ENCODE measurements at places on chromosomes 2 and 18. TPM values are rescaled to one million over a fixed set of nuclear protein-coding genes. Genes with fewer than 3 reads are reported as not detected.

DNA sequence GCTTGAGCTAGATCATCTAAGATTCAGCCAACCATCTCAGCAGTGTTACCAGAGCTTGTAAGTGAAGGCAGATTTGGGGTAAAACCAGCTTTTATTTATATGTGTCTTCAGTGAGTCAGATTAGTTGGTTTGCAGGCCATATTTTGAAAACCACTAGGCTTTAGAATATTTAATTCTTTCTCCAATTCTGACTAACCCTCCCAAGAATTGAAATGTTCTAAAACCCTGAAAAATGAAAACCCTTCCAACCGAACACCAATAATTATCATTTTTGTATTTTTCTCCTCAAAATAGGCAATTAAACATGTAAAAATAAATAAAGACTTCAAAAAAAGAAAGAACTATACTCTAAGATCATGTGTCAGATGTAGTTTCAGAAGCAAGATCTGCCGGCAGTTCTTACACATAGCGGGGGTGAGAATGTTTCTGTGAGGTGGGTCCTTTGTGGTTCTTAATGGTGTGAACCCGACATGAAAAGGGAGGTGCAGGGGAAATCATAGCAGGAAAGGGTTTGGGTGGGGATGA lies 14.2 kb downstream of the PLEK start:
- DNase-seq = no peak
- no peak overlapping the region for H3K4me3 ChIP-seq
- no peaks in the 10 kb centered on the region for H3K27me3 ChIP-seq

Gene CDK15
- total RNA-seq = not detected

Gene ANKRD62
- not detected for total RNA-seq

Gene POTEC
- total RNA-seq = not detected

Gene DGKD
- total RNA-seq = 71.7 TPM

GRCh38 chr2:10078704-10079265 lies 1.4 kb downstream of the CYS1 start:
- H3K27ac ChIP-seq = no peak overlapping the region
- no peak overlapping the region for H3K4me3 ChIP-seq
- DNase-seq = no peak
- peaks cover 14% of the 10 kb centered on the region for H3K4me1 ChIP-seq

Gene ROCK2
- total RNA-seq = 47.5 TPM

- H3K36me3 ChIP-seq = no peaks in the 10 kb centered on the region
- no peak for DNase-seq
- no peaks in the 10 kb centered on the region for H3K27me3 ChIP-seq
- H3K4me1 ChIP-seq = peaks cover 19% of the 10 kb centered on the region
These were observed 4.1 kb upstream of the PRKCE start for GRCh38 chr2:45647356-45647755.

DNA sequence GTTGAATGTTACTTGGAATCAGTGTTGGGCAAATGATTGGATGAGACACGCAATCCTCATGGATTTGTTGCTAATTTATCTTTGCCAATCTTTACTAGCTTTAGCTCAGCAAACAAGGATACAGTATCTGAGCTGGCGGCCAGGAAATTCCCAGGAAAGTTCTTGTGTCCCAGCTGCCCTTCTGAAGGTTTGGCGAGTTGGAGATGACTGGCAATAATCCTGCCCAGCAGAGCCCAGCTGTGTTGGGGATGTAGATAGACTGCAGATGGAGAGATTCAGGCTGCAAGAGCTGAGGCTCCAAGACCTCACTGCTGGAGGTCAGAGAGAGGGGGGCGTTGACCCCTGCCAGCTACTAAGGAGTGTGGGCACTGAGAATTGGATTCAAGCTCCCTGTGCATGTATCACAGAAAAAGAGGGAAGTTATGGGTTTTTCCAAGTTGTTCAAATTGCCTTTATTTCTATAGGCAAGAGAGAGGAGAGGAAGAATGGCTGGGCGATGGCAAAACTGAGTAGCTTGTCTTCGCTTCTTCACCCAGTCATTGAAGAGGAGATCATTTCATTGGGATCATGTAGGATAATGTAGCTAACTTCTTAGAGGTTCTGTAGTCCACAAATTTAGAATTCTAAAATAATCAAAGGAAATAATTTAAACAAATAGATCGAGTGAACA lies 506.8 kb upstream of the LRATD1 start:
- no peaks in the 10 kb centered on the region for H3K4me1 ChIP-seq
- no peak for DNase-seq
- no peak overlapping the region for H3K27ac ChIP-seq
- H3K36me3 ChIP-seq = no peaks in the 10 kb centered on the region
- no peak overlapping the region for H3K4me3 ChIP-seq
- no peaks in the 10 kb centered on the region for H3K27me3 ChIP-seq

GRCh38 chr2:54619660-54620231 lies 103.7 kb upstream of the EML6 start:
- H3K4me3 ChIP-seq = no peak overlapping the region
- peaks cover 22% of the 10 kb centered on the region for H3K4me1 ChIP-seq
- peak overlapping the region; percentile 40 for H3K27ac ChIP-seq

Gene ZSWIM2
- total RNA-seq = not detected

Gene TFPI
- 141 TPM for total RNA-seq

DNA sequence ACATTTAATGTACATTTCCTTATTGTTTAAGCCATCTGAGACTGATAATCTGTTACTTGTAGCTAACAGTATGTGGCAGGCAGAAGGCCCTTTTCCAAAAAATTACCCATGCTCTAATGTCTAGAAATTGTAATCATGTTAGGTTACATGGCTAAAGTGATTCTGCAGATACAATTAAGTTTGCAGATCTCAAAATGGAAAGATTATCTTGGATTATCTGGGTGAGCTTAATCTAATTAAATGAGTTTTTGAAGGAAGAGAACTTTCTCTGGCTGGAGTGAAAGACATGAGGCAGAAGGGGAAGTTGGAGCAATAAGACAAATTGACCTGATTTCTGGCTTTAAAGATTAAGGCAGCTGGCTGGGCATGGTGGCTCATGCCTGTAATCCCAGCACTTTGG lies 76.3 kb downstream of the MBD2 start:
- no peaks in the 10 kb centered on the region for H3K27me3 ChIP-seq
- DNase-seq = no peak
- H3K27ac ChIP-seq = no peak overlapping the region
- no peaks in the 10 kb centered on the region for H3K4me1 ChIP-seq

Gene WDSUB1
- total RNA-seq = 17.7 TPM

DNA sequence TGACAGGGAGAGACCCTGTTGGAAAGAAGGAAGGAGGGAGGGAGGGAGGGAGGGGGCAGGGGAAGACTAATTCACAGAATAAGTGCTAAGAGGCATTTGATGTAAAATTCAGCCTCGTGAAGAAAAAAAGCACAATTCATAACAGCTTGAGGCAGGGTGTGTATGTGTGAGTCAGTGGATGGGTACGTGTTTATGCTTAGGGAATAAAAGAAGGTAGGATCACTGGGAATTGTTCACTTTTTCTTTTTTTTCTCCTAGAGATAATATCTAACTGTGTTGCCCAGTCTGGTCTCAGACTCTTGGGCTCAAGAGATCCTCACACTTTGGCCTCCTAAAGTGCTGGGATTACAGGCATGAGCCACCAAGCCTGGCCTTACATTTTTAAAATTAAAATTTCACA lies 39.2 kb downstream of the WDR33 start:
- no peak for DNase-seq
- H3K36me3 ChIP-seq = peaks cover 9% of the 10 kb centered on the region
- H3K4me3 ChIP-seq = no peak overlapping the region

DNA sequence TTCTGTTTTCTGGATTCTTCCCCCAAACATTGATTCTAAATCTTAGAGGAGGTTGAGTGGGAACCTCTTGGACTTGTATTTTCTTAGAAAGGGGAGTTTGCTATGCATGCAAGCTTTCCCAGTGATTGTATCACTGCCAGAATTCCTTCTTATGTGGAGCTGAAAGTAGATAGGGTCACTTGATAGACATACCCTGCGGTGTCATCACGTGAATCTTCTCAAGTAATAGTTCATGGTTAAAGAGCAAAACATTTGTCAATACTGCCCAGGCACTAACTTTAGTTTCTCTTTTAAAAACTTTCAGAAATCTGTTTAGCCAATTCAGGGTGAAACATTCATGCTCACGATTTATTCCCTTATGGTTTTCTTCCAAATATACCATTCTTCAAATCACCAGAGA lies 6.4 kb downstream of the PMAIP1 start:
- no peaks in the 10 kb centered on the region for H3K4me1 ChIP-seq
- no peak overlapping the region for H3K27ac ChIP-seq
- H3K36me3 ChIP-seq = no peaks in the 10 kb centered on the region
- no peaks in the 10 kb centered on the region for H3K27me3 ChIP-seq

- H3K27ac ChIP-seq = no peak overlapping the region
- H3K4me3 ChIP-seq = no peak overlapping the region
- peaks cover 4% of the 10 kb centered on the region for H3K4me1 ChIP-seq
- no peaks in the 10 kb centered on the region for H3K27me3 ChIP-seq
- peak; percentile 74 for DNase-seq
- no peaks in the 10 kb centered on the region for H3K36me3 ChIP-seq
These were observed 47.0 kb upstream of the PLEKHM3 start for GRCh38 chr2:208072250-208072892.

- no peak for DNase-seq
- peaks cover 5% of the 10 kb centered on the region for H3K27me3 ChIP-seq
- no peaks in the 10 kb centered on the region for H3K4me1 ChIP-seq
- H3K4me3 ChIP-seq = no peak overlapping the region
- H3K27ac ChIP-seq = no peak overlapping the region
These were observed 56.3 kb upstream of the MAPRE3 start for GRCh38 chr2:26913999-26914658.

- no peaks in the 10 kb centered on the region for H3K27me3 ChIP-seq
- no peaks in the 10 kb centered on the region for H3K4me1 ChIP-seq
- no peak overlapping the region for H3K27ac ChIP-seq
- no peaks in the 10 kb centered on the region for H3K36me3 ChIP-seq
- H3K4me3 ChIP-seq = no peak overlapping the region
- no peak for DNase-seq
These were observed 72.4 kb downstream of the ID2 start for GRCh38 chr2:8754106-8754776.

Gene FAM110C
- 10.0 TPM for total RNA-seq

DNA sequence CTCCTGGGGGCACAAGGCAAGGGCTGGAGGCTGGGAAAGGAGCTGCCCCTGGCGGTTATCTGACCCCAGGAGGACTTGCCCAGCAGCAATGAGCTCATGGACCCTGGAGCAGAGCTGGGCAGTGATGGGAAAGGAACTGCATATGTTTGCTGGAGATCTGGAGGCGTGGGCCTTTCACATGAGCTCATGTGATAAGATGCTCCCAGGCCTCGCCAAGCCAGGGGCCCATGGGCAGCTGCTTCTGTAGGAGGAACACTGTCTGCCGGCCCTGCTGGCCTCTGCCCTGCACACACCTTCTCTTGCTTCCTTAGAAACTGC lies 9.0 kb upstream of the NPPC start:
- H3K27me3 ChIP-seq = no peaks in the 10 kb centered on the region
- no peaks in the 10 kb centered on the region for H3K4me1 ChIP-seq
- no peak for DNase-seq
- H3K27ac ChIP-seq = no peak overlapping the region
- H3K4me3 ChIP-seq = no peak overlapping the region

- no peak for DNase-seq
- no peak overlapping the region for H3K4me3 ChIP-seq
- no peaks in the 10 kb centered on the region for H3K27me3 ChIP-seq
- H3K36me3 ChIP-seq = no peaks in the 10 kb centered on the region
- H3K27ac ChIP-seq = no peak overlapping the region
These were observed 138.2 kb downstream of the SH3RF3 start for GRCh38 chr2:109266998-109267854.

GRCh38 chr2:217886720-217887309 lies 116.0 kb downstream of the TNS1 start:
- H3K27me3 ChIP-seq = no peaks in the 10 kb centered on the region
- no peak overlapping the region for H3K4me3 ChIP-seq
- peak overlapping the region; percentile 18 for H3K27ac ChIP-seq
- peak; percentile 82 for DNase-seq
- peaks cover 79% of the 10 kb centered on the region for H3K36me3 ChIP-seq

DNA sequence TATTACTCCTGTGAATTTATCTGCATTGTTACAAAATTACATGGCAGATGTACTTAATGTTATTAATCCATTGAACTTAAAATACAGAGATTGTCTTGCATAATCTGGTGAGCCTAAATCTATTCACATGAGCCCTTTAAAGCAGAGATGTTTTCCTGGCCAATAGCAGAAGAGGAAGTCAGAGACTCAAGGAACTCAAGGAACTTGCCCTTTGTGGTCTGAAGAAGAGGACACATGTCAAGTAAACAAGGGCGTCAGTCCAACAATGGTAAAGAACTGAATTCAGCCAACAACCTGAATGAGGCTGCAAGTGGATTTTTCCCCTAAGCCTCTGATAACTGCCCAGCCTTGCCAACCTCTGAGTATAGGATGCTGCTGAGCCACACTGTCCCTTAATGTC lies 356.3 kb upstream of the PKDCC start:
- no peaks in the 10 kb centered on the region for H3K4me1 ChIP-seq
- H3K36me3 ChIP-seq = no peaks in the 10 kb centered on the region
- no peak overlapping the region for H3K27ac ChIP-seq
- H3K4me3 ChIP-seq = no peak overlapping the region
- DNase-seq = no peak

Gene LRRC30
- total RNA-seq = not detected

Gene ZNF385B
- 2.8 TPM for total RNA-seq

DNA sequence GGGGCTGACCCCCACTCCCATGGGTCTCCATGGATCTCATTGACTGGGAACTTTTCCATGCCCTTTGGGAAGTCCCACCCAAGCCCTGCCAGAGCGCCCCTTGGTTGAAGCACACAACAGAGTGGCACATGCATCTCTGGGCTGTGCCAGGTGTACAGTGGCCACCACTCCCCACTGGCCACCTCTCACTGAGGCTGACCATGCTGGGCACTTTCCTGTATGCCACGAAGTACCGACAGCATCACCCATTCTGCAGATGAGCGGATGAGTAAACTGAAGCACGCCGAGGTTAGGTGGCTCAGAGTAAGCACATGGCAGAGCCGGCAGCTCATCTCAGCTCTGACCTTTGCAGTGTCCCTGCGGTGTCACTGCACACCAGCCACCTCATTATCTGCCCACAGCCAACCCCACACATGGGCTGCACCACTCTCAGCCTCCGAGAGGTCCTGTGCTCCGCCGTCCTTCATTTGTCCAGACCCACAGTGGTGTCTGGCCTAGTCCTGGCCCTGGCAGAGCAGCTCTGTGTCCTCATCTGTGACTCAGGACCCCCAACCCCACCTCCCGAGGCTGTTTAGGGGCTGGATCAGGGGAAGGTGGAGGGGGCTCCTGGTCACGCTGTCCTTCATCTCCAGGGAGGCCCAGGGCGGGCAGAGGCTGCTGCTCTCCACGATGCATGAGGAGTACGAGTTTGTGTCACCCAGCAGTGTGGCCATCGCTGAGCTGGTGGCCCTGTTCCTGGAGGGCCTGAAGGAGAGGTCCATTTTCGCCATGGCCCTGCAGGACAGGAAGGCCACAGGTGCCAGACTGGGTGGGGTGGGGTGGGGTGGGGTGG lies 18.0 kb upstream of the GPR17 start:
- no peaks in the 10 kb centered on the region for H3K4me1 ChIP-seq
- H3K27me3 ChIP-seq = no peaks in the 10 kb centered on the region
- no peak overlapping the region for H3K4me3 ChIP-seq
- H3K27ac ChIP-seq = no peak overlapping the region

GRCh38 chr2:54864727-54865126 lies 141.3 kb downstream of the EML6 start:
- H3K27me3 ChIP-seq = no peaks in the 10 kb centered on the region
- no peaks in the 10 kb centered on the region for H3K4me1 ChIP-seq

GRCh38 chr2:46481198-46482193 lies 2.1 kb downstream of the TMEM247 start:
- peaks cover 10% of the 10 kb centered on the region for H3K4me1 ChIP-seq
- no peaks in the 10 kb centered on the region for H3K27me3 ChIP-seq
- no peak overlapping the region for H3K4me3 ChIP-seq
- no peak overlapping the region for H3K27ac ChIP-seq
- no peaks in the 10 kb centered on the region for H3K36me3 ChIP-seq

Gene CCDC150
- total RNA-seq = 3.2 TPM

GRCh38 chr18:74936343-74936742 lies 272.6 kb downstream of the PTGR3 start:
- no peaks in the 10 kb centered on the region for H3K4me1 ChIP-seq
- H3K36me3 ChIP-seq = no peaks in the 10 kb centered on the region
- no peak overlapping the region for H3K4me3 ChIP-seq
- DNase-seq = no peak
